ENCODE measurements at places on chromosomes 7 and 10.
A peak's percentile ranks its signal among the peaks of the same experiment; 100 is the strongest.

GRCh38 chr10:129397198-129397974, 69.7 kb upstream of the MGMT start:
- no peak for DNase-seq

GRCh38 chr7:35825974-35826373, 25.1 kb downstream of the SEPTIN7 start:
- no peak for DNase-seq

GRCh38 chr7:2978408-2978807, 65.3 kb downstream of the CARD11 start:
- no peak for DNase-seq

GRCh38 chr7:47762207-47762606, 180.3 kb upstream of the TNS3 start:
- DNase-seq = no peak

- no peak for DNase-seq
Measured at GRCh38 chr7:154438571-154439367, 386.6 kb downstream of the DPP6 start.

GRCh38 chr10:125174360-125174759, 14.0 kb upstream of the CTBP2 start:
- no peak for DNase-seq

DNA sequence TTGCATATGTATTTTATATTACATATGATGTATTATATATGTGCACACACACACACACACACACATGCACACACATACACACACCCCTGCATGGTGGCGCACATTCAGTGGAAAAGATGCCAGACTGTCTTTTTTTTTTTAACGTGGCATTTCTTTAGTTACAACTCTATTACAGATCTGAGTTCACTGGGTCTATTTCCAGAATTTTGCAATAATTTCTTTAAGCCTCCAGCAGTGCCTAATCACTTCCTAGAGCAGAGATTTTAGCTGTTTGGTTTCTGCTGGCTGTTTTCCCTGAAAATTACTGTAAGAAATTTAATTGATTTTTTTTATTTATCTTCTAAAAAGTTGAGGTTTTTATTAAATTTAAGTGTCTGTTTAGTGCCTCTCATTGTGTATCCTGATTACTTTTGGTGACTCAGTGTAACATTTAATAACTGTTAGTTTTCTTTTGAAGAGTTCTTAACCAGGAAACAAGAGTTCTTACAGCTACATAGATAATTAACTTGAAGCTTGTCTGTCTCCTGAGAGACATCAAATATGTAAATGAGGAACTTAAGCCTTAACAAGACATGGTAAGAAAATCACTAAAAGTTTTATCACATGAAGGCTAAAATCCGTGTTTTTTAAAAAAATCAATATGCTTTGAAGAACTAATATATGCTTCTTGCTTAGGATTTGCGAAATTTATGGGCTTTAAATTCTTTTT, 232.0 kb downstream of the MDFIC start:
- no peak for DNase-seq

DNA sequence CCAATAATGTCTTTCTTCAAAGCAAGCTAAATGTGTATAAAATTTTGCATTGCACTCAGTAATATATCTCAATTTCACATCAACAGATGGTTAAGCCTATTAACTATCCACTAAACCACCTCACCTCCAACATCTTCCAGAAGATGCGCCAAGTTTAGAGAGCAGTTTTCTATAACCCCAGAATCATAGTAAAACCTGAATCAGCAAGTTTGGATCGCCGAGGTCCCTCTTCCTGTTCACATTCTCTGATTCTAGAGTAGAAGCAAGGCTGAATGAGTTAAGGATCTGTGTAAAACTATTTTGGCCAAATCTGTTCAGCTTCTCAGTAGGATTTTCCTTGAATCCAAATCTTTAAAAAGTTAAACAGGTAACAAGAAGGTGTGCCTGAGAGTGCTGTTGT, 1.4 kb upstream of the FAM204A start:
- no peak for DNase-seq

- no peak for DNase-seq
Measured at GRCh38 chr7:66880053-66880452, 41.0 kb upstream of the TMEM248 start.

GRCh38 chr10:117262291-117262902, 21.5 kb downstream of the SLC18A2 start:
- no peak for DNase-seq

DNA sequence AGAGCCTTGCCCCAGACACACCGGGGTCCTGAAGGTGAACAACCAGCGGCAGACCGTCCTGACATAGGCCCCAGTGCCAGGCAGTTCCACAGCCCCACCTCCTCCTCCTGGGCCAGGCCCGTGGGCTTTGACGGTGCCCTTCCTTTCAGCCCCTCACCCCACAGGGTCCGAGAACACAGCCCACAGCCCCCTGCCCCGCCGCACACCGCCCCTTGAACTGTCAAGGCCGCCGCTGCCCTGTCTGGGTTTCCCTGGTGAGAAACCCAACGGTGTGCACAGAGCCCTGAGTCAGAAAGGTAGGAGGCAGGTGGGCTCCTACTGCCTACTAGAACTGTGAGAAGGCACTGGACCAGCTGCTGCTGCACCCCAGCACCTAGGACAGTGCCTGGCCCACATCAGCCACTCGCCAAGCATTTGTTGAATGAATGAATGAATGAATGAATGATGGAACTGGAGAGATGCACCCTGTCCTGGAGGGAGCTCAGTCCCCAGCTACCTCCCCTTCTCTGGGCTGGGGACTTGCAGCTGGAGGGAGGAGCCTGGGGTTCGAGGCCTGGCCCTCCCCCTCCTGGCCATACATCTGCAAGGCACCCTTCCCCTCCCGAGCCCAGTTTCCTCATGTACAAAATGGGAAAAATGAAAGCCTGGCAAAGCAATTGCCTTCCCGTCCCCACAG, 117.9 kb downstream of the SLIT1 start:
- no peak for DNase-seq

- no peak for DNase-seq
Measured at GRCh38 chr7:91357379-91357778, 93.1 kb downstream of the FZD1 start.

DNA sequence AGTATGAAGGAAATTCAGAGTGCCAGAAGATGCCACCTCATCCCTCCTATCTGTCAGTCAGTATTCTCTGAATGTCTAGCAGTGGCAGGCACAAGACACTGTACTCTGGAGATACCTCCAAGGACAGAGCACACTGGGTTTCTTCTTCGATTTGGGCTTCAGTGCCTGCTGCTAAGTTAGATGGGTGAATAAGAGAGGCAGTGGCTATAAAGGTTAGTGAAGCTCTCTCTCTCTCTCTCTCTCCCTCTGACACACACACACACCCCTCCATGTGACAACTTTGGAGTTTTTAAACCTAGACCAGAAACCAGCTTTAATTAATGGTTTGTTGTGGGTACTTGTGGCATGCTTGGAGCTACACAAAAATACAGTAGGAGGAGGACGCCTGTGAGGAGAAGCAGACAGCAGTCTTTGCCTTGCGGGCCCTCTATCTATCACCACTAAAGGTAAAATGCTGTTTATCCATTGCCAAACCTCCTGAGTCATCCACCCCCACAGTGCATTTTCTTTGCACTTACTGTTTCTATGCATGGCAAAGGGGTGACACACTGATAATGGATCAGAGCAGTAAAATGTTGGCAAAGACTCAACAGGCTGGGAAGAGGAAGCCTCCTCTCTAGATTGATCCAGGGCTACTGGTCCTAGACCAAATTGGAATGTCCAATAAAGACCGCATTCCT, 102.5 kb downstream of the TRIL start:
- DNase-seq = peak; percentile 85

- peak; percentile 30 for DNase-seq
Measured at GRCh38 chr10:105149371-105149891, 508.3 kb downstream of the SORCS3 start.

Data from T1000 (cell line).